Activated T-helper 2 cell treated with anti-CD3 and anti-CD28 coated beads, Interferon-gamma antibody, Interleukin-2, Interleukin-4, amounts not matched to agents 10 μg/mL and 5 μg/mL and 100 μg/mL, durations not matched to agents 14 hours and 24 hours and 36 hours (primary cell): ENCODE measurements at places on chromosomes 6 and 20. TPM values are rescaled to one million over a fixed set of nuclear protein-coding genes. Genes with fewer than 3 reads are reported as not detected.

The PHACTR1 gene
- 0.05 and 0.11 TPM in 2 replicates for total RNA-seq

The ADGB gene
- total RNA-seq, result 0.39 TPM in 1 of 2 replicates, not detected in the other

DNA sequence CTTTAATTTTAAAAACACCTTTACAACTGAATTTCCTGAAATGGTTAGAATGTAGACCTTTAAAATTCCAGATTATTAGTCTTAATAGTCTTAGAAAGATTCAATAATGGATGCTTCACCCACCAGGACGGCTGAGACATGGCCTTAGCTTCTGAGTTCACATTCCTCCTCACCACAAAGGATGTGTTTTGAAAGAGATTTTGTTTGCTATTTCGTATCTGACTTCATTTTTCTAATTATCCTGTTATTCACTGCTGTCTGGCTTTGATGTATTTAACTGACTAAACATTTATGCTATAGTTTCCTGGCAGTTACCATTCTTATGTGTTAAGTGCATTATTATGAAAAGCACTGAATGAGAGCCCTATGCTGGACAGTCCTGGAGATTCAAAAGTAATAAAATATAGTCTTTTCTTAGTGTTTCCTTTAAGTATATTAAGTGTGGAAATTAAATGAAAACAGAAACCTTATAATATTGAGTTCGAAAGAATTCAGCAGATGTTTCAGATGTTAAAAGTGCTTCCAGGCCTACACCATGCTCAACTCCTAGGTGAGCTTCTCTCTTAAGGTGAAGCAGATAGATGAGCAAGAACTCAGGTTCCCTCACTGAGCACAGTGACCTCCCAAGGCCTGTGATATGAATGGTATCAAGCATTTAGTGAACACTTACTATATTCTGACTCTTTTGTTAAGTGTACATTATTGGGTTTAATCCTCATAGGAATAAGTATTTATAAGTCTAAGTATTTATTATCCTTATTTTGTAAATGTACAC lies 40.3 kb downstream of the MAP3K4 start:
- no peak for DNase-seq
- H3K27me3 ChIP-seq, result no peaks in the 10 kb centered on the region
- H3K4me3 ChIP-seq, result no peak overlapping the region

- H3K27ac ChIP-seq, result no peak overlapping the region
- no peaks in the 10 kb centered on the region for H3K36me3 ChIP-seq
- H3K27me3 ChIP-seq, result no peaks in the 10 kb centered on the region
- peaks cover 6% of the 10 kb centered on the region for H3K4me1 ChIP-seq
- no peak overlapping the region for H3K4me3 ChIP-seq
- no peak for DNase-seq
These were observed 32.0 kb upstream of the AKAP7 start for GRCh38 chr6:131103296-131103695.

DNA sequence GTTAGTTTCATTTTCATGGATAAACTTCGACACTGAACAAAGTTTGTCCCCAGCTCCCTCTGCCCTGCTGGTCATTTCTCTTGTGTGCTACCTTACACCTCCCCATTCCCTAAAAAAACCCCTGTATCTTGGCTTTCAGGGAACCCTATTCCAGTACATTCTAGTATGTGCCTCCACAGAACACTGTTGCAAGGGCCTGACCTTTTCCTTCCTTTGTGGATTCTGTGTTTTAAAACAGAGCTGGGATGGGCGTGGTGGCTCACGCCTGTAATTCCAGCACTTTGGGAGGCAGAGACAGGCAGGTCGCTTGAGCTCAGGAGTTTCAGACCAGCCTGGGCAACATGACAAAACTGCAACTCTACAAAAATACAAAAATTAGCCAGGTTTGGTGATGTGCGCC lies 20.6 kb upstream of the QKI start:
- H3K27ac ChIP-seq, result no peak overlapping the region
- no peaks in the 10 kb centered on the region for H3K36me3 ChIP-seq
- H3K4me1 ChIP-seq, result peaks cover 4% of the 10 kb centered on the region
- no peak overlapping the region for H3K4me3 ChIP-seq
- no peak for DNase-seq

- peaks cover 16% of the 10 kb centered on the region for H3K4me1 ChIP-seq
- no peak overlapping the region for H3K4me3 ChIP-seq
- no peak for DNase-seq
- H3K36me3 ChIP-seq, result peaks cover 58% of the 10 kb centered on the region
These were observed 3.2 kb upstream of the DEF6 start for GRCh38 chr6:35294308-35294945.
